Right ventricle myocardium superior (tissue), 1 donor: ENCODE measurements at places on chromosomes 4 and X.
A peak's percentile ranks its signal among the peaks of the same experiment; 100 is the strongest.

DNA sequence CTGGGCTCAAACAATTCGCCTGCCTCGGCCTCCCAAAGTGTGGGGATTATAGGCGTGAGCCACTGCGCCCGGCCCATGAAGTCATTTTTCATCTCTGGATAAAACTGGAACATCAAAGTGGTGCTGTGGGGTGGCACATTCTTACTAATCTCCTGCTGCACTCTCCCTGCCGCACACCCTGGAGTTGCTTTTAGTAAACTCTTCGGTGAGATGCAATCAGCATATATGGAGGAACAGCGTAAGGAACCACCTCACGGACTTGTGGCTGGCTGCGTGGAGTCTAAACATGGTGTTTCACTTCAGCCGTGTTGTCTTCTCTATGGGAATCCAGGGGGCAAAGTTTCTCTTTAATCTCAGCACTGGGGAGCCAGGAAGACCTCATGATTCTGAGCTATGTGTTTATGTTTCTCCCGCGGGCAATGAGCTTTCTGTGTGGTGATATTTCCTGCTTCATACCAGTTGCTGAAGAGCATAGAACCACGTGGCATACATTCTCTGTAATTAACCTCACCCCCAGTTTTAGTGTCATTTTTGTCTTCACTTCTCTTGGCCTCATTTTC is 2.1 kb upstream of the RHOH start:
- DNase-seq: no peak

DNA sequence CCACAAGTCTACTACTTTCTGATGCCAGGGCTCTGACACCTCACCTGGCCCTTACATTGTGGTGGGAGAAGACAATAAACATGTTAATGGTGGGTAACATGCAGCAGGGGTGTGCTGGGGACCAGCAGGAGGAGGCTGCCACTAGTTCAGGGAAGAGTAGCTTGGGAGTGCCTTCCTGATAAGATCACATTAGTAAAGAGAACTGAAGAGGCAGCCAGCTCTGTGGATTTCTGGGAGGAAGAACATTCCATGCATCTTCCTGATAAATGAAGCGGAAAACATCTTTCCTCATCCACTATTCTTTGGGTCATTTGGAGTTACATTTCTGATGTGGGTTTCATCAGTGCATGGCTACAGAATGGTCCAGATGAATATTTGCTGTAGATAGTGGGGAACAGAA is 9.0 kb downstream of the RNF150 start:
- no peak for DNase-seq

DNA sequence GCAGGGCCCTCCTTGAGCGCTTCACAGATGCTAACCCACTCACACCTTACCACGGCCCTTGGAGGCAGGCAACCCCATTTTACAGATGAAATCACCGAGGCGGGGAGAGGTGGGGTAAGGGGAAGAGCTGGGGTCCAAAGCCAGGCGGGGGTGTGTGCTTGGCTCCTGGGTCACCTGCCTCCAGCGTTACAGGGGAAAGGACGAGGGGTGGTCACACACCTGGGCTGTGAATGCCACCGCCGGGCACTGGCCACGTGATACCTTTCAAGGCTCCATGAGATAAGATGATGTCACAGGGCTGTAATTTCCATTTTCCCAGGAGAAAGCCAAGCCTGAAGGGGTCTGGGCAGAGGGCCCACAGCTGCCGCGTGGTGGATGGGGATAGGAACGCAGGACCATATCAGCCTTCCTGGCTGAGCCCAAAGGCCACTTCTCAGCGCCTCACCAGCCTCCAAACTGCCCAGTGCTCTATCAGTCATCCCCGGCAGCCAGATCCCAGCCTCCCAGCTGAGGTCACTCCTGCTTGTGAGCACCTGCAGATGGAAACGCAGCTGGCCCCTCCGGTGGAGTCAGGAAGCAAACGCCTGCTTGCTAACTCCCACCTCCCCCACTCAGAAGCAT is 62.4 kb upstream of the CRMP1 start:
- DNase-seq: no peak

DNA sequence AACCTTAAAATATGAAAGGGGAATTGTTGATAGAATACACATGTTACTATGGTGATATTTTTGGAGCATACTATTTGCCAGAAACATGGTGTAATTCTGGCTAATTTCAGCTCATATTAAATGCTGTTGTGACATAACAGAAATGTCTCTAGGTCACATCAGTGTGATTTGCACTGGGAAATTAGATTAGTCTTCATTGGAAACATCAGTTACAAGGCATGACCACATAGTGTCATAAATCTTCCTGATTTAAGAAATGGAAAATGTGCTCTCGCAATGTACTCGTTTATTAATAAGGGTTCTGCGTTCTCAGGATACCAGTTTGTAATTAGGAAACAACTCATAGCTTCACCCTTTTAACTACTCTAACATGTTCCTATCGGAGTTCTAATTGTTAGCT is 72.9 kb upstream of the GYPA start:
- DNase-seq: no peak

DNA sequence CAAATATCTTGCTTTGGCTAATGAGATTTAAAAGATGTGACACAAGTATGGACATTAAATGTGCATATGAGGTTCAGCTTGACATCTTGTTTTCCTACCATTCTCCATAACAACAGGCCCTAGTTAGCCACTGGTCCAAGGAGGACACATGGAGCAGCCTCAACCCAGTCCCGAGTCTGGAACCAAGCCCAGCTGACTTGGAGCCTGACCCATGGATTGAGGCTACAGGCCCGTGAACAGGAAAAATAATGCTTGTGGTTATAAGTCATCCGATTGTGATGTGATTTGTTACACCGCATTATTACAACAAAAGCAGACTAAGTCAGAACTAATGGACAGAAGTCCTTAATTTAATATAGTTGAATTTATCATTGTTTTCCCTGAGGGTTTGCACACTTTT is 123.2 kb upstream of the BANK1 start:
- peak; percentile 49 for DNase-seq

- DNase-seq: no peak
Measured at GRCh38 chrX:150990910-150991309, 7.8 kb downstream of the HMGB3 start.

DNA sequence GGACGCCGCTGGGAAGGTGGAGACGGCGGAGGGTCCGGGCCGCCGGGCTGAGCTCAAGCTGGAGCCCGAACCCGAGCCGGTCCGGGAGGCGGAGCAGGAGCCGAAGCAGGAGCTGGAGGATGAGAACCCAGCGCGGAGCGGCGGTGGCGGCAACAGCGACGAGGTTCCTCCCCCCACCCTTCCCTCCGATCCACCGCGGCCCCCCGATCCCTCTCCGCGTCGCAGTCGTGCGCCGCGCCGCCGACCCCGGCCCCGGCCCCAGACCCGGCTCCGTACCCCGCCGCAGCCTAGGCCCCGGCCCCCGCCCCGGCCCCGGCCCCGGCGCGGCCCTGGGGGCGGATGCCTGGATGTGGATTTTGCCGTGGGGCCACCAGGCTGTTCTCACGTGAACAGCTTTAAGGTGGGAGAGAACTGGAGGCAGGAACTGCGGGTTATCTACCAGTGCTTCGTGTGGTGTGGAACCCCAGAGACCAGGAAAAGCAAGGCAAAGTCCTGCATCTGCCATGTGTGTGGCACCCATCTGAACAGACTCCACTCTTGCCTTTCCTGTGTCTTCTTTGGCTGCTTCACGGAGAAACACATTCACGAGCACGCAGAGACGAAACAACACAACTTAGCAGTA is 483 bp downstream of the USP27X start:
- DNase-seq: no peak

GRCh38 chr4:54254915-54255246 is 25.8 kb downstream of the PDGFRA start:
- DNase-seq: no peak

GRCh38 chrX:79036157-79036880 is 91.1 kb downstream of the P2RY10 start:
- DNase-seq: no peak

DNA sequence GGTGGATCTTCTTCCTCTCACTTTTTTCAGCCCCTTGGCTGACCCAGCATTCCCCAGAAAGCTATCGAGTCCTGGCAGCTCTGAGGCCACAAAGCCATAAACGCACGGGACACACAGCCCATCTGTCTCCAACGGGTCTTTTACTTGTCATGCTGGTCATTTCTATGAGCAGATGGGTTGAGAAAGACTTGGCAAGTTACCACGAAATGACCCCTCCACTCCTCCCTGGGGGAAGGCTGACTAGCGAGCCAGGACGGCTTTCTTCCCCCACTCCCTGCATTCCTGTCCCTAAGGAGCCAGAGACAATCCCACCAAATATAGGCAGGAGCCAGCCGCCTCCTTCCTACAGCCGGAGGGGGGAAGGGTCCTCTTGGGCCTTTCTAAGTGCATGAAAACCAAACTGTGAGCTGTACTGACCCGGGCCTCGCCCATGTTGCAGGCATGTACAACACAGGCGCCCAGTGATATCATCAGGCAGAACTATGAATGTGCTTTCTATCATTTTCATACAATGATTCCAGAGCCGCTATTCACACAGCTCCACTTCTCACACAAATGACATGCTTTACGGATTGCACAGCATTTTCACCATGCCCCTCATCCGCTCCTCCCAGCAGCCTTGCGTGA is 28.6 kb downstream of the AFAP1 start:
- DNase-seq: peak; percentile 53

- no peak for DNase-seq
Measured at GRCh38 chr4:147755561-147756295, 23.8 kb downstream of the ARHGAP10 start.

DNA sequence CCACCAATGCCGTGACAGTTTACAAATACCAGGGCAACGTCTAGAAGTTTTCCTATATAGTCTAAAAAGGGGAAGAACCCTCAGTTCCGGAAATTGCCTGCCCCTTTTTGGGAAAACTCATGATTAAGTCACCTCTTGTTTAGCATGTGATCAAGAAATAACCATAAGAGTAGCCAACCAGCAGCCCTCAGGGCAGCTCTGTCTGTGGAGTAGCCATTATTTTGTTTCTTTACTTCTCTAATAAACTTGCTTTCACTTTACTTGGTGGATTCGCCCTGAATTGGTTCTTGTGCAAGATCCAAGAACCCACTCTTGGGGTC is 20.0 kb upstream of the HOPX start:
- no peak for DNase-seq

DNA sequence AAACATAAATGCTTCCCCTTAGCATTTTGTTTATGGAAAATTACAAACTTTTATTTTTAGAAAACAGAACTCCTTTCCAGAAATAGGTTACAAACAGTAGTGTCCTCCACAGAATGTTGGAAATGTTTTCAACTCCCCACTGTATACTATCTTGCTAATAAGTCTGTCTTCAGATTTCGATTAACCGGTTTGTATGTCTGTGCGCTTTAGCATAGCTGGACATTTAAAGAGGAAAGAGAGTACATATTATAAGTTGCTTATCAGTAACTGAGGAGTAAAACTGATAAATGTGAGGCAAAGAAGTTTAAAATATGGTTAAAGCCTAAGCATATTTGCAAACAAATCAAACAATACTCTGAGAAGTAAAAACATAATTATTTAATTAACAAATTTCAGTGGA is 3.4 kb downstream of the CXCL8 start:
- DNase-seq: no peak

GRCh38 chr4:146585761-146586333 is 52.8 kb upstream of the POU4F2 start:
- DNase-seq: no peak

GRCh38 chr4:102901804-102902203 is 33.0 kb downstream of the CISD2 start:
- DNase-seq: no peak

DNA sequence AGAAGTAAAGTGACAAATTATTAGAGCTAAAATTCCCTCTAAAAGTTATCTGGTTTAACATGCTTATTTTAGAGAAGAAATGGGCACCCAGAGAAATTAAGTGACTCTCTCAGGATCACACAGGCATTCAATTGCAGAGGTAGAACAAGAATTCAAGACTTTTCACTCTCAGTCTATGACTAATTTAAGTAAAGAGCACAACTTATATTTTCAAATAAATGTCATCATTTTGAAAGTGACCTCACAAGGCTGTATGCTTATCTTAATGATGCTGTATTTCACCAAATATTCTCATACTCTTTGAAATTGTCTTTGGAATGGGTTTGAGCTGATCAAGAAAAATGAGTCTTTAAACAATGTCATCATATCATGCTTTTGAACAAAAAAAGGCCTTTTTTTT is 15.3 kb downstream of the GPR174 start:
- DNase-seq: no peak

- DNase-seq: peak; percentile 58
Measured at GRCh38 chrX:13717700-13718472, 16.5 kb downstream of the TRAPPC2 start.

DNA sequence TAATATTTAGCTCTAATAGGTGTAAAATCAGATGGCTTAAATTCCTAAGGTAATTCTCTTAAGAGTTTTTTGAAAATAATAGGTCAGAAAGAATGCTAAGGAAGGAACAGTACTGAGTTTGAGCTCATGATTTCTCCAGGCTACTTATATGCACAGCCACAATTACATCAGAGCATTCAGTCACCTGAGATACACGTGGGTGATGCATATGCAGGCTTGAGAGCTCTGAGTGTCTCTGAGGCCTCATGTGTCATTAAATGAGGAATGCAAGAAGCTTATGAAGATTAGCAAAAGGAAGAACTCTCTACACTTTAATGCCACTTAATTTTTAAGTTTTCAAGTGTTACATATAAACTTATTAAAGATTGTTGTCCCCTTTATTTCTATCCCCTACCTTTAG is 124.0 kb upstream of the STIM2 start:
- no peak for DNase-seq

GRCh38 chrX:137033774-137034507 is at the start of gene GPR101:
GPR101 (minus strand) TSS chrX:137033995; CDS start chrX:137031674, 2,321 bp downstream.
- no peak for DNase-seq

- no peak for DNase-seq
Measured at GRCh38 chr4:89496851-89497250, 189.3 kb upstream of the GPRIN3 start.

GRCh38 chrX:151695583-151696340 is 504 bp downstream of the PRRG3 start:
- no peak for DNase-seq
